Aorta (tissue), 5 donors: ENCODE measurements at places on chromosomes 1 and 21. TPM values are rescaled to one million over a fixed set of nuclear protein-coding genes. Genes with fewer than 3 reads are reported as not detected.

The ACTL8 gene
- total RNA-seq: not detected

GRCh38 chr1:37567023-37567422 lies 10.3 kb downstream of the DNALI1 start:
- no peaks in the 10 kb centered on the region for H3K36me3 ChIP-seq
- H3K27me3 ChIP-seq: no peaks in the 10 kb centered on the region
- no peak overlapping the region for H3K4me3 ChIP-seq
- H3K27ac ChIP-seq: no peak overlapping the region
- no peak for DNase-seq

The MAN1C1 gene
- total RNA-seq: 13.5 TPM

The S1PR1 gene
- 71.0 TPM for total RNA-seq

DNA sequence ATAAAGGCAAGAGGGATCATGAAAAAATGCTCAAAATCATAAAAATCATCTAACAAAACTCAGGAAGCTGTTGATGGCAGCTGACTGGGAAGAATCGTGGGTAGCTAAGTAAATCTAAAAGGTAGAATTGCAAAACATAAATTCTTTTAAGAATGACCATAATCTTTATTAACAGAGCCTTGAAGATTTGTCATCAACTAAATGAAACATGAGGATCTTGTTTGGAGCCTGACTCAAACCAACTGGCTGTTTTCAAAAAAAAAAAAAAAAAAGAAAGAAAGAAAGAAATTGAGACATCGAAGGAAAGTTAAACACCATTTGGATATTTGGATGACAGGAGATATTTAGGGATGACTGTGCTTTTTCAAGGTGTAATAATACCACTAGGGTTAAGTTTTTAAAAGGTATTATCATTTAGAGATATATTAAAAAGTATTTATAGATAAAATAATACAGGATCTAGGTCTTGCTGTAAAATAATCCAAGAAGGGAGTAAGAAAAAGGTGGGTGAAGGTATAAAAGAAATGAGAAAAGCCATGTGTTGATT lies 48.6 kb downstream of the CD34 start:
- H3K4me3 ChIP-seq: no peak overlapping the region
- H3K27me3 ChIP-seq: no peaks in the 10 kb centered on the region
- no peaks in the 10 kb centered on the region for H3K4me1 ChIP-seq
- H3K27ac ChIP-seq: no peak overlapping the region

GRCh38 chr1:117562581-117563491 lies 43.0 kb upstream of the TENT5C start:
- H3K4me1 ChIP-seq: no peaks in the 10 kb centered on the region
- no peaks in the 10 kb centered on the region for H3K27me3 ChIP-seq
- no peak overlapping the region for H3K27ac ChIP-seq
- no peak for DNase-seq
- H3K36me3 ChIP-seq: no peaks in the 10 kb centered on the region

- H3K27me3 ChIP-seq: no peaks in the 10 kb centered on the region
- H3K27ac ChIP-seq: no peak overlapping the region
- no peak for DNase-seq
- no peaks in the 10 kb centered on the region for H3K36me3 ChIP-seq
These were observed 35.0 kb downstream of the RAP1GAP start for GRCh38 chr1:21633992-21634805.

DNA sequence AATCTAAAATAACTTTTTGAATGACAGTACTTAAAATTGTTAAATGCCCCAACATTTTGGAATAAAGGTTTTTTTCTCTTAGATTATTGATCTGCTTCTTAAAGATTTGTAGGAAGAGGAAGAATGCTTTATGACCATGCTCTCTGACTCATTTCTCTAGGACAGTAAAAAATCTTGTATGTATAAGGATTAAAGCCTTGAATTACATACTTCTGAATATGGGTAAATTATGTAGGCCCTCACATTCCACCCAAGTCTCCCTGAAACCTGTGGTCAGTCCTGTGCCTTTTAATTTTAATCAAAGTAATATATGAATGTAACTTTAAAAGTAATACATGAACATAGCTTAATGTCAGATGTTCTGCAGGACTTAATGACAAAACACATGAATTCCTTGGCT lies 50.5 kb downstream of the ABCD3 start:
- no peak overlapping the region for H3K4me3 ChIP-seq
- no peak for DNase-seq
- H3K27me3 ChIP-seq: no peaks in the 10 kb centered on the region
- no peaks in the 10 kb centered on the region for H3K36me3 ChIP-seq

DNA sequence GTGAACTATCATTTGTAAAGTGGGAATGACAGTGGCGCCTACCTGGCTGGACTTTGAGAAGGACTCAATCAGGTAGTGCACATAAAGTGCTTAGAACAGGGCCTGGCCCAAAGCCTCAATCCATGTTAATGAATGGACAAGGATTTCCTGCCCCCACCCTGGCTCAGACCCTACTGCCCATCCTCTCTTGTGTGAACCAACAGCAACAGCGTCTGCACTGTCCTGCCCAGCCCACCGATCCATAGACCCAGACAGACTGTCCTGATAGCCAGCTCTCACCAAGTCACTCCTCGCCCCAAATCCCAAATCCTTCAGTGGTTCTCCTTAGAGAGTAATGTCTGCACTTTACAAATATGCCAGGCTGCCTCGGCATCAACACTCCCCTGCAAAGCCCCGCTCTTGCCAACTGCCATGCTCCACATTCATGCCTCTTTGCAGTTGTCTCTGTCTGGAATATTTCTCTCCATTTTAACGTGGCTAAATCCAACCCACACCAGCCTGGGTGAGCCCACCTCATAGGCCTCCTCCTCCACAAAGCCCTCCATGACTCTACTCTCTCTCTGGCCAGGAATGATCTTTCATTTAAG lies 157.6 kb upstream of the EDN2 start:
- no peak overlapping the region for H3K4me3 ChIP-seq
- H3K27ac ChIP-seq: no peak overlapping the region
- H3K4me1 ChIP-seq: no peaks in the 10 kb centered on the region

- H3K36me3 ChIP-seq: no peaks in the 10 kb centered on the region
- no peak overlapping the region for H3K4me3 ChIP-seq
- no peak for DNase-seq
- H3K4me1 ChIP-seq: peaks cover 2% of the 10 kb centered on the region
- no peak overlapping the region for H3K27ac ChIP-seq
These were observed 49.6 kb downstream of the ST6GALNAC3 start for GRCh38 chr1:76124196-76124595.

- no peaks in the 10 kb centered on the region for H3K36me3 ChIP-seq
- H3K27me3 ChIP-seq: no peaks in the 10 kb centered on the region
- H3K27ac ChIP-seq: no peak overlapping the region
- H3K4me1 ChIP-seq: no peaks in the 10 kb centered on the region
These were observed 13.8 kb downstream of the SLC35E2B start for GRCh38 chr1:1678581-1679380.

The HHIPL2 gene
- total RNA-seq: not detected

GRCh38 chr1:151710187-151710840 lies 6.3 kb downstream of the CELF3 start:
- H3K27me3 ChIP-seq: no peaks in the 10 kb centered on the region
- no peak for DNase-seq
- no peaks in the 10 kb centered on the region for H3K4me1 ChIP-seq
- H3K36me3 ChIP-seq: no peaks in the 10 kb centered on the region

- no peaks in the 10 kb centered on the region for H3K27me3 ChIP-seq
- no peak overlapping the region for H3K4me3 ChIP-seq
These were observed 16.8 kb downstream of the IFFO2 start for GRCh38 chr1:18939398-18940302.

- no peak overlapping the region for H3K27ac ChIP-seq
- no peaks in the 10 kb centered on the region for H3K4me1 ChIP-seq
- peaks cover 7% of the 10 kb centered on the region for H3K36me3 ChIP-seq
- DNase-seq: no peak
These were observed 9.3 kb downstream of the MTARC2 start for GRCh38 chr1:220757441-220757840.

The SCMH1 gene
- total RNA-seq: 60.7 TPM

- H3K4me3 ChIP-seq: no peak overlapping the region
- H3K36me3 ChIP-seq: no peaks in the 10 kb centered on the region
- H3K27ac ChIP-seq: no peak overlapping the region
- no peaks in the 10 kb centered on the region for H3K27me3 ChIP-seq
- DNase-seq: no peak
These were observed 87.7 kb downstream of the SNX7 start for GRCh38 chr1:98749152-98749756.

GRCh38 chr1:49356594-49356993 lies 579.9 kb upstream of the BEND5 start:
- no peaks in the 10 kb centered on the region for H3K36me3 ChIP-seq
- DNase-seq: no peak
- H3K27me3 ChIP-seq: no peaks in the 10 kb centered on the region
- H3K4me3 ChIP-seq: no peak overlapping the region
- H3K27ac ChIP-seq: no peak overlapping the region

- no peak overlapping the region for H3K27ac ChIP-seq
- H3K27me3 ChIP-seq: no peaks in the 10 kb centered on the region
- no peak for DNase-seq
- no peaks in the 10 kb centered on the region for H3K4me1 ChIP-seq
- no peaks in the 10 kb centered on the region for H3K36me3 ChIP-seq
These were observed 6.8 kb upstream of the UTP25 start for GRCh38 chr1:209820986-209821385.

- H3K4me3 ChIP-seq: no peak overlapping the region
- H3K27me3 ChIP-seq: no peaks in the 10 kb centered on the region
- H3K4me1 ChIP-seq: no peaks in the 10 kb centered on the region
- H3K27ac ChIP-seq: no peak overlapping the region
- H3K36me3 ChIP-seq: no peaks in the 10 kb centered on the region
These were observed 28.6 kb upstream of the IFNAR1 start for GRCh38 chr21:33296156-33296555.

DNA sequence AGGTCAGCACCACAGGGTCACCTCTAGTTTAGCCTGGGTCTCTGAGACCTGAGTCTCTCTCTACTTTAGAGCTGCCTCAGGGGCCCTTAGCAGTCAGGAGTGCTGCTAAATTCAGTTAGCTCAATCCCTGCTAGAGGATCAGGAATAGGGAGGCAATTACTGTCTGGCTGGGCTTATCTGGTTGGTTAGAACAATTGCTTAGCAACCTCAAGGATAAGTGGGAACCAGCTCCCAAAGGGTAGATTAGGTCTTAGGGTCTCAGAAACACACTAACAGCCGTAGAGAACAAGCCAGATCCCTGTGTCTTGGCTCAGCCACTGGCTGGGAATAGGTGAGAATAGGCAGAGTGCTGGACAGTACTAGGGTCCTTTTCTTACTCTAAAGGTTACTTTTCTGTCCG lies 7.7 kb downstream of the PM20D1 start:
- no peak overlapping the region for H3K4me3 ChIP-seq
- H3K4me1 ChIP-seq: no peaks in the 10 kb centered on the region
- H3K27ac ChIP-seq: no peak overlapping the region
- no peaks in the 10 kb centered on the region for H3K36me3 ChIP-seq

DNA sequence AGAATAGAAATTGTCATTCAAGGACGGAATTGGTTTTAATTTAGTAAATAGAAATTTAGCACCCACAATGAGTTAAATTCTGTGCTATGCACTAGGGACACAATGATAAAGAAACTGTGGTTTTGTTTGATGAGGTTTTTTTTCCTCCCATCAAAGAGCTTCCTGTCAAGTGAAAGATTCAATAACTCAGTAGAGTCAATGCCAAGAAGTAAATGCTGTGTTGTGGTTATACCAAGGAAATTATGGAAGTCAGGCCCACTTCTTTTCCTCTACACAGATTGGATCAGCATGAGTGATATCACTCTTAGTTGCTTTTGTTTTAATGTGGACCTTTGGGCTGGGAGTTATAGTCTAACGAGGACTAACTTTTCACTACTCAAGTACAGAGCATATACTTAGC lies 1269.6 kb upstream of the ADGRL2 start:
- H3K27ac ChIP-seq: no peak overlapping the region
- H3K4me3 ChIP-seq: no peak overlapping the region
- no peaks in the 10 kb centered on the region for H3K4me1 ChIP-seq
- H3K36me3 ChIP-seq: no peaks in the 10 kb centered on the region

The RGS4 gene
- total RNA-seq: 11.9 TPM

The CLCC1 gene
- total RNA-seq: 36.8 TPM

The SKI gene
- 114 TPM for total RNA-seq
